ENCODE measurements at places on chromosomes 12 and 14. TPM values are rescaled to one million over a fixed set of nuclear protein-coding genes. Genes with fewer than 3 reads are reported as not detected.
A peak's percentile ranks its signal among the peaks of the same experiment; 100 is the strongest.

NRIP2 gene
- 0.83 TPM for total RNA-seq

GRCh38 chr12:50806176-50806575, 36.5 kb upstream of the TMPRSS12 start:
- no peak for DNase-seq

GRCh38 chr14:62696331-62696924, 348.8 kb downstream of the KCNH5 start:
- no peak for DNase-seq

- no peak for DNase-seq
These were observed 474.4 kb downstream of the APAF1 start for GRCh38 chr12:99119449-99119848.

DNA sequence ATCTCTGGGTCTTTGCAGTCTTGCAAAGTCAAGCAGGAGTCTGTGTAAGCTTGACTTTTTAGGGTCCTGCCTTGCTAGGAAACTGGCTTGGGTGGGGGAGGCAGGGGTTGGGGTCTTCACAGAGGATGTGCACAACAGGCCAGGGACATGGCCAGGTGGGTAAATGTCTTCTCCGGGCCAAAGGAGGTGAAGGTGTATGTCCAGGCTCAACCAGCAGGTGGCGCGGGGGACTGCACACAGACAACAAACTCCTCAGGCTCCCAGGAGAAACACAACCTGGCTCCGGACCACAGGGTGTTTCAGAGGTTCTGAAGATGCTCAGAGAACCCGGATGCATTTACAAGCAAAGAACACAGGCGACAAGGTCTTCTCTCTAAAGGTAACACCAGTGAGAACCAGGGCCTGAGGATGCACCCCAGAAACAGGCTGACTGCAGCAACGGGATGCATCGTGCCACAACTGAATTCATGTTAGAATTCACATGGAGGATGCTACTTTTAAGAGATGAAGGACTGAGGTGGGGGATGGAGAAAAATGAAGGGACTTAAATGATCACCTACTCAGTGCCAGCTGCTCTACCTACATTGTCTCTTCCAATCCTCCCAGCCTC, 56.0 kb downstream of the PLEKHG3 start:
- DNase-seq: no peak

DNA sequence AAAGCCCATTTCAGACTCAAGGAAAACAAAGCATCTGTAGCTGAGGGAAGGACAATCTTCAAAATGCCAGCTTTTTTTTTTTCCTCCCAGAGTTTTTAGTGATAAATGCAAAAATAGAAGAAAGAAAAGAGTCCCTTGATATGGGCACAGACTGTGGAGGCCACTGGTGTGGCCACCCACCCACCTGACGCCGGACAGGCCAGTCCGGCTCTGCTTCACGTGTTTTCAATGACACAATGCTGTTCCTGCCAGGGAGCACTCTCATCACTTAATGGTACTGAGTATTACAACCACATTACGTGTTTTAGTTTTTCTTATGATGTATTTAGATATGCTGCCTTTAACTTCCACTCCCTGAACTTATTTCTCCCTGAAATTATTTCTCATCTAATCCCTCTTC, 155.7 kb upstream of the HIF1A start:
- no peak for DNase-seq

DNA sequence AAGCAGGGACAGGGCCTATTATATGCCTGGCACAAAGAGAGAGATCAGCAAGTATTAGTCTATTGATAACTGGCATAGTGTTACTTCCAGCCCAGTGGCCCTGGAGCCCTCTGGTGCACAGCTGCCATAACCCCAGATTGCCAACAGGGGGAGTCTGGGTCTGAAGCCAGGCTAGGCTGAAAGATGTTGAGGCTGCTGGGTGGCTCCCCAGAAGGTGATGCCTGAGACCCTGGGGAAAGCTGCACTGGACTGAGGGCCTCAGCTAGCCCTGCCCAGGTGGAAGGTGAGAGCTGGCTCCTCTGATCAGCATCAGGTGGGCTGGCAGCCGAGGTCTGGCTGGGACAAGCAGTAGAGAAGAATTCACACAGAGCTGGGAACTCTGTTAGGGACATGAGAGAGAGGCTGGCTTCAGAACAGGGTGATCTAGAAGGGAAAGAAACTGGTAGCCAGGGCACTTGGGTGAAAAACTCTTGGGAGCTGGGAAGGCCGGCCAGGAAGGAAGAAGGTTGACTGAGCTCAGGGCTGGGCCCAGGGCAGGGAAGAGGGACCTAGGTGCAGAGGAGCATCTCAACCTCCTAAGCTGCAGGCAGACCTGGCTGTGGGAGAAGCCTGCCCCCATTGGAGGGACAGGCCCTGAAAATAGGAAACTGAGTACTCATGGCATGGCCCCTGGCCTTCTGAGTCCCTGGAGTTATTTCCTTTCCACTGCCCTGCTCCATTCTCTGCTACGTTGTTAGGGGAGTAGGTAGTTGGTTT, 3.9 kb downstream of the GZMH start:
- no peak for DNase-seq

- DNase-seq: no peak
These were observed 13.6 kb downstream of the PIWIL1 start for GRCh38 chr12:130351326-130351725.

TAS2R9 gene
- not detected for total RNA-seq

WIF1 gene
- total RNA-seq: 0.11 TPM

IL31 gene
- not detected for total RNA-seq

RPS6KA5 gene
- total RNA-seq: 38.8 TPM

- DNase-seq: no peak
These were observed 25.2 kb downstream of the SERPINA1 start for GRCh38 chr14:94363151-94363624.

DNA sequence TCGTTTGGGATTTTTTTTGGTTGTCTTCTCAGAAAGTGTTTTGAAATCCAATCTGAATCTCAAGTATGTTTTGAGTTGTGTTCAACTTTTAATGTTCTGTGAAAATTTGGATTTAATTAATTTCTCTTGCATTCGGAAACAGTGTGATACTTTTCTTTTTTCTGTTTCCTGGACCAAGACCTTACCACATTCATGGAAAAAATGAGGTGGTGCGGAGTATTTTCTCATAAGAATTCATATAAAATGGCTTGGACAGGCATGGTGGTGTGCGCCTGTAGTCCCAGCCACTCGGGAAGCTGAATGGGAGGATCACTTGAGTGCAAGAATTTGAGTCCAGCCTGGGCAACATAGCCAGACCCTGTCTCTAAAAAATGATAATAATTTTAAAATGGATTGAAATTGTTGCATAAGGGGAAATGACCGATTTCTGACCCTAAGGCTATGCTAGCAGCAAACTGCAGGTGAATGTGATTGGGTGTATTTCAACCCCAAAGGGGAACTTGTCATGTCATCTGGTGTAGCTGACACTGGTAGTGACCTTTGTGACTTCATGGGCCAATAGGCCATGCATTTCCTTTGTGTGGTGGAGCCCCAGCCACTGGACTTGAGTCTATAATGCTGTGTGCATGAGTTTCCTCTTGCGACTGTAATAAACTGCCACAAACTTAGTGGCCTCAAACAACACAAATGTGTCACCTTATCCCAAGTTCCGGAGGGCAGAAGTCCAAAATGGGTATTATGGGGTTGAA, 123.5 kb upstream of the RFLNA start:
- no peak for DNase-seq

GRCh38 chr12:38601949-38602348, 285.4 kb downstream of the ALG10B start:
- DNase-seq: no peak

DNA sequence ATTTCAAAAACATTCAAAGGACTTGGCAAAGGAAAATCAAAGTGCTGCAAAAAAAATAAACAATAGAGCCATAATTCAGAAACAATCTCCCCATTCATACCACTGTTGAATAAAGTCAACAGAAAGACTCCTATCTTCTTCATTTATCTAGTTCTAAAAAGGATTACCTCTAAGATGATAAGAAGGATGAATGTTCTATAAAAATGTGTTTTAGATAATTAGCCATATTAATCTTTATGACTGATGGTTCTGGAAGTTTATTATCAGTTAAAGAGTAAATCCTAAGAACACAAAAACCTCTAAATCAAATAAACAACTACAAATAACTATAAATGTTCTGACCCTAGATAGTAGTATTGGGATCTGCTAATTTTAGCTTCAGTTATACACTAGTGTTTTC, 37.8 kb upstream of the CDKL1 start:
- DNase-seq: no peak

DNA sequence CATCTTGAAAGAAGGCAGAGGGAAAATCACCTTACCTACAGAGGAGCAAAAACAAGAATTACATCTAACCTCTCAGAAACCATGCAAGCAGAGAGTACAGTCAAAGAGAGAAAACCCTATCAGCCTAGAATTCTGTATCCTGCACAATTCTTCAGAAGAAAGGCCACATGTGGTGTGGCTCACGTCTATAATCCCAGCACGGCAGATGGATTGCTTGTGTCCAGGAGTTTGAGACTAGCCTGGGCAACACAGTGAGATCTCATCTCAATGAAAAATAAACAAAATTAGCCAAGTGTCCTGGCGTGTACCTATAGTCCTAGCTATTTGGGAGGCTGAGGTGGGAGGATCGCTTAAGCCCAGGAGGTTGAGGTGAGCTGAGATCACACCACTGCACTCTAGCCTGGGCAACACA, 48.2 kb downstream of the ATF7 start:
- DNase-seq: no peak

DNA sequence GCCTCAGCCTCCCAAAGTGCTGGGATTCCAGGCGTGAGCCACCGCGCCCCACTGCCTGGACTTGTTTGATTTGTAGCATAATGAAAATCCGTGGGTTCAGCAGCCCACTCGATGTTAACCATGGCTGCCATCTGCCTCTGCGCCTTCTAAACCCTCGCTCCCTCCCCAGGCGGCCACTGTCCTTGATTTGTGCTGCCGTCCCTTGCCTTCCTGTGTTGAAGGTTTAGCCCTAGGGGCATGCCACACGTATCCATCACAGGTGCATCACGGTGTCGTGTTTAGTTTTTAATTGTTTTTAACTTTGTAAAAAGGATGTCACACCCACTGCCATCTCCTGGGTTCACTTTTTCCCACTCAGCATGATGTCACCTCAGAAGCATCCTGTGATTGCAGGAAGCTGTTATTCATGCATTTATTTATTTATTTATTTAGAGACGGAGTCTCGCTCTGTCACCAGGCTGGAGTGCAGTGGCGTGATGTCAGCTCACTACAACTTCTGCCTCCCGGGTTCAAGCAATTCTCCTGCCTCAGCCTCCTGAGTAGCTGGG, 24.5 kb upstream of the ULK1 start:
- DNase-seq: no peak

GRCh38 chr12:65868133-65868705, 43.9 kb downstream of the HMGA2 start:
- DNase-seq: no peak

CCDC38 gene
- total RNA-seq: not detected

- no peak for DNase-seq
These were observed 446.0 kb downstream of the PDZRN4 start for GRCh38 chr12:41634091-41634490.

GRCh38 chr12:128513831-128514230, 246.9 kb downstream of the TMEM132C start:
- no peak for DNase-seq

AKAP6 gene
- total RNA-seq: 27.7 TPM

- no peak for DNase-seq
These were observed 9.7 kb upstream of the PLBD1 start for GRCh38 chr12:14577344-14577743.

GRCh38 chr12:131190965-131191364, 237.3 kb downstream of the ADGRD1 start:
- DNase-seq: peak; percentile 68

DNA sequence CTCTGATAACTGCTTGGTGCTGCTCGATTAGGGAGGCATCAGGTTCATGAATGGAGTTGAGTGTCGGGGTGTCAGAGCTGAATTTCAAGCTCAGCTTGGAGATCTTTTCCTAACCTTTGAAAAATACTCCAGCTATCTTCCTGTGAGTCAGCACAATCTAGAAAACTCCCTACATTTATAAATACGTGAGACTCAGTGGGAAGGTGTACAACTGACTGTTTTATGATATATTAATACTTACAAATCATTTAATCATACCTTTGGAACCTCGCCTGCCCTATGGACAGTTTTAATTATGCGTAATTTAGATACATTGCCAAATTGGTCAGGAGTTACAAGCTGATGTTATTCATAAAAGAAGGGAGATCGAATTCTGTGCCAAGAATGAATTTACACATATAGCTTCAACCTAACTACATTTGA, 961 bp downstream of the CMAS start:
- DNase-seq: no peak

DNA sequence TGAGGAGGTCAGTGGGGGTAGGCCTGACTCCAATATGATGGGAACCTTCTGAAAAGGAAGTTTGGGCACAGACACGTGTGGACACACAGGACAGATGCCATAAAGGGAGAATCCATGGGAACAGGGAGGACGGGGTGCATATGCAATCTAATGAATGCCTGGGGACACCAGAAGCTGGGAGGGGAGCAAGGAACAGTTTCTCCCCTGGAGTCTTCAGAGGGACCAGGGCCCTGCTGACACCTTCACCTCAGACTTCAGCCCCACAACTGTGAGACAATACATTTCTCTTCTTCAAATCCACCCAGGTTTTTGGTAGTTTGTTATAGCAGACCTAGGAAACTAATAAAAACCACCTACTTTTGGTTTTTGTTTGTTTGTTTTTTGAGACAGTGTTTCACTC, 35.2 kb upstream of the CLIP1 start:
- no peak for DNase-seq

DNA sequence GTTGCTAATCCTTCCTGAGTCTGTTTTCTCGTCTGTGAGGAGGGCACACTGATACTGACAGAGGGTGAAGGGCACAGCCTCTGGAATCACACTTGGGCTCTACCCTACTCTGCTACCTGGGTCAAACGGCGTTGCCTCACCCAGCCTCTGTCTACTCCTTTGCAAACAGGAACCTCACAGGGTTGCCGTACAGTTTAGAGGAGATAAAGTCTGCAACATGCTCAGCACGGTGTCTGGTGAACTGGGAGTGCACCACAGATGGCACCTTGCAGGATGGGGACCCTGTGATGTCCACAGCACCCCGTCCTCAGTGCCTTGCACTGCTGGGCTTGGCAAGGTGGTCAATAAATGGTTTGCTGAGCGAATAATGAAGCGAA, 38.3 kb downstream of the TESC start:
- DNase-seq: no peak

DNA sequence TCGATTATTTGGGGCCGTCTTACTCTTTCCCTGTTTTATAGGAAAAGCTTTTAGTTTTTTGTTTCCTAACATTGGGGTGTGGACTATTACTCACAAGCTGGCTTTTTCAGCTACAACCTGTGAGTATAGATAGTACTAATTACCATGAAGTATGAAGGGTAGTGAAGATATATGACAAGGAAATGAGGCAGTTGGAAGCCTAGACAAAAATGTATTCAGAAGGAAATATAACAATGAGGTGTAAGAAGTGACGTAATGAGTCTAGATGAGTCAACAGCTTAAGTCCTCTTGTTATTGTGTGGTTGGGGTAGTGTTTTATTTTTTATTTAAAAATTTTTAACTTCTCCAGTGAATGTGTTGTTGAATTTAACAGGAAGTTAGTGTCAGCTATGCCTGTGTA, 804.5 kb downstream of the NRXN3 start:
- DNase-seq: no peak

GRCh38 chr12:67833602-67834001, 155.6 kb upstream of the IFNG-AS1 start:
- no peak for DNase-seq
